CD4-positive, alpha-beta T cell treated with Interferon alpha-2 for 1 hour (primary cell): ENCODE measurements at places on chromosomes 12 and 14.

GRCh38 chr12:45034861-45035265 is 16.0 kb downstream of the DBX2 start:
- no peak for DNase-seq

GRCh38 chr12:69173368-69173767 is 66.0 kb upstream of the CPSF6 start:
- no peak for DNase-seq

DNA sequence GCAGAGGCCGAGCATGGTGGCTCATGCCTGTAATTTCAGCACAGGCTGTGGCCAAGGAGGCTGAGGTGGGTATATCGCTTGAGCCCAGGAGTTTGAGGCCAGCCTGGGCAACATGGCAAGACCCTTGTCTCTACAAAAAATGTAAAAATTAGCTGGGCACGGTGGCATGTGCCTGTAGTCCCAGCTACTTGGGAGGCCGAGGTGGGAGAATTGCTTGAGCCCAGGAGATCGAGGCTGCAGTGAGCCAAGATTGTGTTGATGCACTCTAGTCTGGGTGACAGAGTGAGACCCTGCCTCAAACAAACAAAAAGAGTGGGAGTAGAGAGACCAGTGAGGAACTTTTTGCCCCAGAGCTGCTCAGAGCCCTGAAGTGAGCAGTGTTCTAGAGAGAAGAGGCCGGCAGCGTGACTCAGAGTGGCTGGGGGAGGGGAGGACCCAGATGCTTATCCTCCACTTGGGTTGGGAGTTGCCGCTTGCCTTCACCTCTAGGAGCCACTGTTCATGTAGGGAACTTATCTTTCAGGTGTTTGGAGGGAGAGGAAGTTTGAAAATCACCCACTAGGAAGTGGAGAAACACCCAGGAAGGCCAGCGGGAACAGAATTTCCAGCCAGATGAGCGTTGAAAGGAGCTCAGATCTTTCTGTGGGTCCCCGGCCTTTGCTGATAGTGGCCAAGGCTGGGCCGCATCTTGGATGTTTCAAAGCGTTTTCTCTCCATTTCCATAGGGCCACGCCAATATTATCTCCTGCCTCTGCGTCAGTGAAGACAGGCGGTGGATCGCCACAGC is 15.3 kb downstream of the CFAP251 start:
- DNase-seq: no peak

DNA sequence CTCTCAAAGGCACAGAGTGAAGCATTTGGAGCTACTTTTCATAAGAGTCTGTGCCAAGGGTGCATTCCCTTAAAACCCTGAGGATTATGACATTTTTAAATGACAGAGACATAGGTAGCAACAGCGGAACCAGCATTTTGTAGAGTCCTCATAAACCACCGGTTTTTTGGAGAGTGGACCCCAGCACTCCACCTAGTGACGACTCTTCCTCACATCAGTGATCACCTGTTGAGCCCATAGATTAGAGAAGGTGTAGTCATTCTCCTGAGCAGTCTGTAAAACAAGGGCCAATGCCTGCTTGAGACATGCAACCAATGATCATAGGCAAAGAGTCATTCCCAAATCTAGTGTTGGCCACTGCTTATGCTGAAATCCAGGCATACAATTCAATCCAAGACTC is 399.1 kb downstream of the GXYLT1 start:
- no peak for DNase-seq

GRCh38 chr14:39957290-39957689 is 525.1 kb upstream of the FBXO33 start:
- no peak for DNase-seq

DNA sequence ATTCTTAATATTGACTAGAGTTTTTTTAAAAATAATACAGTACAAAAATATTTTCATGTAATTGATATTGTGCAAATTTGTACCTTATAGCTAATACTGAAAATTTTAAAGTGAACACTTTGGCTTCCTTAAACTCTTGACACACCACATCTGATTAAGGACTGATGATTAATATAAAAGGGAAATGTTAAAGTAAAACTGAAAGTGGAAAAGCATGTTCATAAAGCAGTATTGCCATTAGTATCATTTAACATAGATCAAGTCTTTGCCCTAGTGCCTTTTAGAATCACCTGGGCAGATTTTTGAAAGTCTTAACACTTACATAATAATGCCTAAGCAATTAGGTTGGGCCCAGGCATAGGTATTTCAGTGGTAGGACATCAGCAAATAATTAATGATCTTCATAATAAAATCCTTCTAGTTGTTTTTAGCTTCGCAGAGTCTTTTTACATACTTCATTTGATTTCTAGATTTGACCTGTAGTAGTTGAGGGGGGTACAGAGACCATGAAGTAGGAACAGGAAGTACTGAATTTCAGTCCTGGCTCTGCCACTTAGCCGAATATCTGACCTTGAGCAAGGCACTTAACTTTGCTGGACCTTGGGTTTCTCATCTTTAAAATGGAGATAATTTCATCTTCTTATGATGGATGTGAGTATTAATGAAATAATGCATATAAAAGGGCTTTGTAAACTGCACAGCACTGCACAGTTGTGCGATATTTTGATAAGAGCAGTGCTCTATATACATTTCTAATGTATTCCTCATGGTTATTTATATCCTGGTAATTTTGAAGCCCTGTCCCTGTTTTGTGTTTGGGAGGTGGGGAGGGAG is 43.7 kb downstream of the MARK3 start:
- peak; percentile 17 for DNase-seq

- no peak for DNase-seq
Observed at GRCh38 chr12:8912914-8913313, 1.4 kb upstream of the PHC1 start.

DNA sequence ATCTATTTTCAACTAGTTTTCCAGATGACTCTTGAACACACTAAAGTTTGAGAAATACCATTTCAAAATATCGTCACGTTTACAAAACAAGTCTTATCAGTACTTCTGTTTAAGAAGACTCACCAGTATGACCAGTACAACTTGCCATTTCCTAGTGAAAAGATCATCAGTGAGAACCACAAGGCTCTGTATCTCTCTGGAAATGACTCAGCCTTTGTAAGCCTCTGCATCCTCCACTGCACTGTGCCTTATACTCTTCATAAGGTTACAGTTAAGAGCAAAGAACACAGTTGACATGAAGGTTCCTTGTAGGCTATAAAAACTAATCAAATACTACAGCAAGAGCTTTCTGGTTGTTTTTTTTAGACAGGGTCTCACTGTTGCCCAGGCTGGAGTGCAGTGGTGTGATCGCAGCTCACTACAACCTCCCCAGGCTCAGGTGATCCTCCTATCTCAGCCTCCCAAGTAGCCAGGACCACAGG is 5.7 kb upstream of the VTI1B start:
- DNase-seq: no peak

DNA sequence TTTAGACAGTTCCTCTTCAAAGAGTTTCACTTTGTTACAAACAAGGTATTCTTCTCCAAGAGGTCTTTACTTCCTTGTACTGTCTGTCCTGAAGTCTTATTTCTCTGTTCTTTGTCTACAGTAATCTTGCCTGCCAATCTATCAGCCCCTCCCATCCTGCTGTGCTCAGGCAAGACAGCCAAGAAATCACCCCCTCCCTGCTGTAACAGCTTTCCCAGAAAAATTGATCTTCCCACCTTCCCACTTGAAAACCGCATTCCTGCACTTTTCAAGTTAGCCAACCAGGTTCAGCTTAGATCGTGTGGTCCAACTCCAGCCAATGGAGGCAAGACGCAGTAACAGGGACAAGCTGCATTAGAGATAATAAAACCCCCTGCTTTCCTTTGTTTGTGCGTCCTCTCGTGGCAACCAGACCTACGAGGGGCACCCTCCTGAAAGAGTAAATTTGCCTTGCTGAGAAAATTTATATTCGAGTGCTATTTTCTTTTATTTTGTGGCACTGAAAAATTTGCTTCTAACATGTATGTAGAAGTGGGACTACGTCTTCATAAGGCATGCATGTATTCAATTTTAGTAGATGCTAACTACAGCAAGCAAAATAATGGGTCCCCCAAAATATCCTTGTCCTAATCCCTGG is 46.5 kb upstream of the ESR2 start:
- no peak for DNase-seq
